Retina (tissue), 1 donor: ENCODE measurements at places on chromosomes 1 and 21.
A peak's percentile ranks its signal among the peaks of the same experiment; 100 is the strongest.

GRCh38 chr1:51578383-51579109 is 38.3 kb upstream of the OSBPL9 start:
- DNase-seq = no peak

DNA sequence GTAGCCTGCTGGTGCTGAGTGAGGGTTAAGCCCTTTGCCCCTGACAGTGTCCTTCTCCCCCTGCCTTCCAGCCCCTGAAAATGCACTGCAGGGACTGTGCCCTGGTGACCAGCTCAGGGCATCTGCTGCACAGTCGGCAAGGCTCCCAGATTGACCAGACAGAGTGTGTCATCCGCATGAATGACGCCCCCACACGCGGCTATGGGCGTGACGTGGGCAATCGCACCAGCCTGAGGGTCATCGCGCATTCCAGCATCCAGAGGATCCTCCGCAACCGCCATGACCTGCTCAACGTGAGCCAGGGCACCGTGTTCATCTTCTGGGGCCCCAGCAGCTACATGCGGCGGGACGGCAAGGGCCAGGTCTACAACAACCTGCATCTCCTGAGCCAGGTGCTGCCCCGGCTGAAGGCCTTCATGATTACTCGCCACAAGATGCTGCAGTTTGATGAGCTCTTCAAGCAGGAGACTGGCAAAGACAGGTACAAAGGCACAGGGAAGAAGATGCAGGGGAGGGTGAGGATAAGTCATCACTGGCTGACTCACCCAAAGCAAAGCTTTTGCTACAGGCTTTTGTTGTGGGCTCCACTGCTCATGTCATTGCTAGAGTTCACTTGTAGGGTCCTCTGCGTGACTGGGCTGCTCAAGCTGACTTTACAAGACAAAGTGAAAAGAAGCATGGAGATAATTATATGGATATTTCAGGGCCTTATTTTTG is 174.9 kb downstream of the PIGK start:
- no peak for DNase-seq

DNA sequence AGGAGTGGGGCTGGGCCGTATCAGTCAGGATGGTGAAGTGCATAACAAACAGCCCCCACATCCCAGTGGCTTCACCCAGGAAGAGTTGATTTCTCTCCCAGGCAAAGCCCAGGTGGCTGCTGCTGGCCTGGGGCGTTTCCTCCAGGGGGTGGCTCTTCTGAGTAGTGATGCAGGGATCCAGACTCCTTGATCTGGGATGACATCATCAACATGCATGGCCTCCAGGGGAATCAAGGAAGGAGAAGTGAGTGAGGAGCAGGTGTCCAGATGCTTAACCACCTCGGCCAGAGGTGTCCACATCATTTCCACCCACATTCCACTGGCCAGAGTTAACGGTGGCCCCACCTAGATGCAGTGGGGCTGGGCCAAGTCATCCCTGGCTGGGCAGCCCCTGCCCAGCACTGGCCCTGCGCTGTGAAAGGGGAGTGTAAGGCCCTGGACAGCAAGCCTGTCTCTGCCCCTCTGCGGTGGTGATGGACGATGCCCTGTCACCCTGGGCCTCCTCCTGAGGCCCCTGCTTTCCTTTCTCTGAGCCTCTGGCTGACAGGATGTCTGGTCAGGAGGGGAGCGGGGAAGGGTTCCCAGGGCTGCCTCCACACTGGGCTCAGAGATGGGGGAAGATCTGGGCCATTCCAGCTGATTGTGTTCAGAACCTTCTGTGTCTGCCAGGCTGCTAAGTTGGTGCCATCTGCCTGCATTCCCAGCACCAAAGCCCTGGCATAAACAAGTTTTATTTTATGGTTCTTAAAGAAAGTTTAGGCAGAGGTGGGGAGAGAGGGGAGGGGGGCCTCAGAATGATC is 598.2 kb downstream of the MATN1 start:
- DNase-seq = no peak

DNA sequence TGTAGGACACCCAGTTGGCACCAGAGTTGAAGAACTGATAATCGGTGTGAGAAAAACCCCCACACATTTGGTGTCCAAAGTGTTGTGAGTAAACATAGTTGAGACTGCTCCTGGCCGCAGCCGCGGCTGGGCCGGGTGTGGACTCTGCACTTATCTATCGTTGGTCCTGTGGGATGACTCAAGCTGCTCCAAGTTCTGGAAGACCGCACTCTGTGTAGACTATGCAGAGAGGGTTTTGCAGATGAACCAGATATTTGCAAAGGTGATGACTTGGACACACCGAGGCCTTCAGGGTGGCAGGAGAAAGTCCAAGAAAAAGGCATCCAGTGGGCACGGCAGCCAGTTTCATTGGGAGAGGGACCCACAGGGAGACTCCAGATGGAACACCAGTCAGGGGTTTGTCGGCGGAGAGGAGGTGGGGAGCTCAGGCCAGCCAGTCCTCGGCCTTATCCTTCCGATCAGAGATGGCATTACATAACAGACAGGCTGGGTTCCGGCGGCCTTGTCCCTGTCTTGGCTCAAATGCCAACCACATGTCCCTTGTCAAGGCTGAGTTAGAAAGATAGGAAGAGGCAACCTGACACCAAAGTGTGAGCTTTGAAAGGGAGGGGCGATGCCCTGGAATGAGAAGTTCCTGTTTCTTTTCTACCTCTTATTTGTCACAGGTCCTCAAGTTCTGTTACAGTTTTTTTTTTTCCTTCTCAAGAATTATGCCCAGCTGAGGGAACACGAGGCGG is 21.1 kb downstream of the C2CD2 start:
- no peak for DNase-seq

- peak; percentile 38 for DNase-seq
Measured at GRCh38 chr1:32878637-32879041, 7.7 kb upstream of the HPCA start.

DNA sequence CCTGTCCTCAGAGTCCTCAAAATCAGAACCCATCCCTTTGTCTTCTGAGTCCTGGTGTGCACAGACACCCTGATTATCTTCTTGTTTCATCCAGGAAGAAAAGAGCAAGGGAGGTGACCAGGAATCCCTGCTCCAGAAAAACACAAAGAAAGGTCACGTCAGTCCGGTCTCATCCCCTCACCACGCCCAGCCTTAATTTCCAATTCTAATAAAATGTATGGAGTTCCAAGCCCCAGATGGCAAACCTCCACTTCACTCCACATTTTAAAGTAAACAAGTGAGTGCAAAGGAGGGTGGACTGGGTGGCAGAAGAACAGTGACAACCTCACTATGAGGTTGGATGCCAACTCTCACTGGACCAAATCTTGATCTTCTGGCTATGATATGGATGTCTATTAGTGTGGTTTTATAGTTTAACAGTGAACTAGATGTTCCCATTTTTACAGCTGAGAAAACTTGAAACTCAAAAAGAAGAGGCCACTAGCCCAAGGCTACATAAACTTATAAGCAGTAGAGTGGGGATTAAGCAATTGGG is 22.0 kb downstream of the ZNF697 start:
- DNase-seq = no peak

- no peak for DNase-seq
Measured at GRCh38 chr1:101435831-101436511, 199.2 kb downstream of the S1PR1 start.

- peak; percentile 94 for DNase-seq
Measured at GRCh38 chr21:36069713-36070583, at the start of gene CBR1. TSS of gene CBR1 (plus strand) at chr21:36070024. CDS start at chr21:36070116, 92 bp downstream.

DNA sequence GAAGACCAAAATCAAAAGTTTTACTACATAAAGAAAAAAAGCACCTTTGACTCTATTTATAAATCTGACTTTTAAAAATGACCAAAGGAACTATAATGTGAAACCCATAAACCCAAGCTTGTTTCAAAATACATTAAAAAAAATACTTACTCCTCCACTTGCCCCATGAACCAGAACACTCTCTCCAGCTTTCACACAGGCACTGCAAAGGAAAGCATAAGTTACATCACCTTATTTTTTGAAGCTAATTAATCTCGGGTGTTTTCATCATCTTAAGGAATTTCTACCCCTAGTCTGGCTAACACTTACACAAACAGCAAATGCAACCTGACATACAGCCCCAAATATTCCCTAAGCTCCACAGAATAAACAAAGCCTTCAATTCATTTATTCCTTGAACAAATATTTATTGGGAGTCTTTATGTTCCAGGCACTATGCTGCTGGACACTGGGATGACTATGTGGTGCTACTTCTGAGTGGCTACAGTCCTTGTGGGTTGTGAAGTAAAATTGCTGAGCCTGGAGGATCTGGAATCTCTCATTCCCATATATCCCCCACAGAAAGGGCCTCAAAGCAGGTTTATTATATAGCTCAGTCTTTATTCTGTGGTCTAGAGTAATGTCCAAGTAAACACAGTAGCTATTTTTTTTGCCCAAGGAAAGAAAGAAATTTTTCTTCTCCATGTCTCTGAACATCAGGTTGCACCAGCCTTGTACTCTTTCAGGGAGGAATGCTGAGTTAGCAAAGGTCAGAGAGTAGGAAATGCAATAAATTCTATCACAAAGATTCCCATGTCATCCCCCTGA is 18.2 kb downstream of the CRYZ start:
- no peak for DNase-seq

GRCh38 chr1:201660931-201661822 is 122.2 kb downstream of the NAV1 start:
- DNase-seq = no peak

GRCh38 chr1:167974698-167975097 is 37.8 kb upstream of the MPC2 start:
- DNase-seq = no peak

GRCh38 chr1:243505986-243506689 is 250.3 kb downstream of the SDCCAG8 start:
- no peak for DNase-seq

DNA sequence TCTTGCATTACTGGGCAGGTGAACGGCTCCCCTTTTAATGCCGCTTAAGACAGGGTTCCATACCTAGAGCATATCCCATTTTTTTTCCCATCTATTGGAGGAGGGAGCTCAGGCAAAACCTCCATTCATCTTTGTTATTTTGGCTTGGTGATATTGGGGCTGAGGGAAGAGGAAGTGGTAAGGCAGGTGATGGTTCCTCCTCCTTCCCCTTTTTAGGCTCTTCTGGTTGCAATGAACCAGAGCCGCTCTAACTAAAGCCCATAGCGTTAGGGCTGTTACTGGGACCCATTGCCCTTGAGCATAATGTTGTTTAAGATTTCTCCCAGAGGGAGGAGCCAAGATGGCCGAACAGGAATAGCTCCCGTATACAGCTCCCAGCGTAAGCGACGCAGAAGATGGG is 21.1 kb downstream of the PYHIN1 start:
- DNase-seq = no peak

DNA sequence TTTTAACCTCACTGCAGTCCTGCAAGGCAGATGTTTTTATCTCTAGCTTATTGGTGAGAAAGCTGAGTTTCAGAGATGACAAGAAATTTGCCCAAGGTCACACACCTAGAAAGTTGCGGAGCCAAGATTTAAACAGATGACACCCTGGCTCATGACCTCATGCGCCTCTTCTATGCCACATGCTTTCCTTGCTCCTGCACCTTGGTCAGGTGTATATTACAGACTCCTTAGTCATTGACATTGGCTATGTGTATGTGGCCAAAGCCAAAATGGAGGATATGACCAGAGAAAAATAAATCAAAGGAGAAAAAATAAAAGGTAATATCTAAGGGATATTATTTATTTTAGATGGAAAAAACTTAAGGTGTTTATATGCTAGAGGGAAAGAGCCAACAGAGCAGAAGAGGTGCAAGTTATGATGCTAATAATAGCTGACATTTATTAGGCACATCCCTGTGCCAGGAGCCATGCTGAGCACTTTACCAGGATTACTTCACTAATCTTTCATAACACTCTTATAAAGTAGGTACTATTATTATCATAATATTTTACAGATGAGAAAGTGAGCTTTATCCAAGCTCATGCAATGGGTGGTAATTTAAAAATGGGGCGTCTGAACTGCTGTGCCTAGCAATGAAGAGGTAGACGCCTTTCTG is 13.8 kb upstream of the MYOC start:
- no peak for DNase-seq

- no peak for DNase-seq
Measured at GRCh38 chr1:150917387-150917786, 8.8 kb upstream of the SETDB1 start.

DNA sequence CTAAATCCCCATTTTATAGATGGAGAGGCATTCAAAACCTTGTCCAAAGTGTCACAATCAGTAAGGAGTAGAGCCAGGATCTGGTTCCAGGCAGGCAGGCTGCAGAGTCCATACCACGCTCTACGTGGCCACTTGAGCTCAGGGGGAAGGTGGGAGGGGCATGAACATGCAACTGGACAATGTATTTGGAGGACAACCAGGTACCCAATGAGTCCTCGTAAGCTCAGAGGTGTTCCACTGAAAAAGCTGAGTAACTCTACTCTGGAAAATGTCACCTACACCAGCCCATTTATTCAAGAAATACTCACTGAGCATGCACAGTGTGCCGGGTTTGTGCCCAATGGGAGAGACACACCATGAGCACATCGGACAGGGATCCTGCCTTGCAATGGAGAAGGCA is 11.2 kb upstream of the GUCA2B start:
- DNase-seq = no peak

DNA sequence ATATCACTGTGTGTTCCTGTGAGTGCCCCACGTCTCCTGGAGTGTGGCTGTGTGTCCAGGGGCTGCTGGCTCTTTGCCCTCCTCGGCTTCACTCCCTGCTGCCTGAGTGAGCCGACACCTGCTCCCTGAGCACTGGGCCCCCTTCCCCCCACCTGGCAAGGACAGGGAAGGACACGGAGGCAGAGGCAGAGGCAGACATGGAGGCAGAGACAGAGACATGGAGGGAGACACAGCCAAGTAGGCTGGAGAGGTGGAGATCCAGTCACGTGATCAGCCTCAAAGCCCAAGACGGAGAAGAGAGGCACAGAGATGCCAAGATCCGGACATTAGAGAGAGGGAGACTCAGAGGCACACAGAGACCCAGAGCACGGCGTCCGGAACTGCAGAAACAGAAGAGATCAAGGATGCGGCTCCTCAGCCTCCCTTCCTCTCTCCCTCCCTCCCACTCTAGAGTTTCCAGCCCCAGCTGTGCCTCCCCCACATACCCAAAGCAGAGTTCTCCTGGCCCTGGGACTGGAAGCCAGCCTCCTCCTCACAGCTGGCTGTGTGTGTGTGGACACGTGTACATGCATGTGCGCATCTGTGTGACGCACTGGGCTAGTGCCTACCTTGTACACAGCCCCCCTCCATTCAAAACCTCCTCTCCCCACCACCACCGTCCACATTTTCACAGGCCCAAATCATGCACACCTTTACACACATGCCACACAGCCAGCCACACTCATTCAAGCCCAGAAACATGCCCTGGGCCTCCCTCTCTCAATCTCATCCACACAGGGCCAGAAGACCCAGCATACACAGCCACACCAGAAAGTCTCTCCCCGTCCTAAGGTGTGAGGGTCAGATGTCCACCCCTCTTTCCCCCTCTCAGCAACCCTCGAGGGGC is 39.1 kb upstream of the WASF2 start:
- peak; percentile 81 for DNase-seq

- DNase-seq = no peak
Measured at GRCh38 chr1:168767894-168768584, 39.0 kb upstream of the DPT start.

DNA sequence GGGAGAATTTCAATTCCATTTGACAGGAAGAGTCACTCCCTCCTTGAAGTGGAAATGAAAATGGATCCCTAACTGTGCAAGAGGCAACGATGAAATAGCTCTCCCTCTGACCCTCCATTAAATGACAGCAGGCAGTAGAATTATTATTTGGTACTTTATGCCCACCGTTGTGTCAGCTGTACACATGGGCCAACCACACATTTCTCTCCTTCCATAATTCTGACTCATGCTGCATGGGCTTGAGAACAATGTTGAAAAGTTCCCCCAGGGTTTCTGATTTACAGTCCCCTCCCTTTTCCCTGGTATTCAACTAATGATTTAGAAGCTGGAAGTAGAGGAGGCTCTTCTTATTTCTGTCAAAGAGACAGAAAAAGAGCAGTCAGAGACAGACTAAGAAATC is 103.5 kb downstream of the RGS7 start:
- DNase-seq = no peak

GRCh38 chr1:55476445-55477015 is 261.4 kb upstream of the USP24 start:
- no peak for DNase-seq
